RWPE2 (cell line): ENCODE measurements at places on chromosomes 5 and 9.

DNA sequence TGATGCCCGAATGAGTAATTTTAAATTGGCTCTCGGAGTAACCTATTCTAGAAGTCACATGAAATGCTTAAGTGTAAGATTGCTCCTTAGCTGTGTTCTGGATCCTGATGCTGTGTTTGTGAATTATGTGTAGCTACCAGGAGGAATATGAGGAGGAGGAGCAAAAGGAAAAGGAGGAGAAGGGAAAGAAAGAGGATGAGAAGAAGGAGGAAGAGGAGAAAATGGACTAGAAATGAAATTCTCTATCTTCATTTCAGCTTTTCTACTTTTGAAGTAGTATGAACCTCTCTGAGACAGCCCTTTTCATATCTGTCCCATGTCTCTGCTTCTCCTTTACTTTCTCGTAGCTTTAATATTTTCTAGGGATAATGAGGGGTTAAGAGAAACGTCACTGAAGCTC, 119.4 kb upstream of the ACTBL2 start:
- no peak for DNase-seq

DNA sequence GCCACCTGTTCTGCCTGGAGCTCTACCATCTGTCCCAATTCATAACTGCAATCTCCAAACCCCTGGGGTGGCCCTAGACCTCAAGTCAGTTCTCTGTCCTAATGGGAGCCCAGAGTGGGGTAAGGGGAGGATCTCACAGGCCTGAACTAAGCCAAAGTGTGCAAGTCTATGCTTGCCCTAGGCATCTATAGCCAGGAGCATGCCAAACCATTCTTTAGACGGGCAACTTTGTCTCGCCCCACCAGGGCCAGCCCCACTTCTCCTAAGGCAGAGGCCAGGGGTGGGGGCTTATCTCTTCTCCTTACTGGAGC, 3.3 kb downstream of the ACSL6 start:
- peak; percentile 34 for DNase-seq

GRCh38 chr9:134570151-134570621, 71.4 kb upstream of the COL5A1 start:
- peak; percentile 26 for DNase-seq

- no peak for DNase-seq
Measured at GRCh38 chr5:119427060-119427459, 25.2 kb upstream of the HSD17B4 start.

DNA sequence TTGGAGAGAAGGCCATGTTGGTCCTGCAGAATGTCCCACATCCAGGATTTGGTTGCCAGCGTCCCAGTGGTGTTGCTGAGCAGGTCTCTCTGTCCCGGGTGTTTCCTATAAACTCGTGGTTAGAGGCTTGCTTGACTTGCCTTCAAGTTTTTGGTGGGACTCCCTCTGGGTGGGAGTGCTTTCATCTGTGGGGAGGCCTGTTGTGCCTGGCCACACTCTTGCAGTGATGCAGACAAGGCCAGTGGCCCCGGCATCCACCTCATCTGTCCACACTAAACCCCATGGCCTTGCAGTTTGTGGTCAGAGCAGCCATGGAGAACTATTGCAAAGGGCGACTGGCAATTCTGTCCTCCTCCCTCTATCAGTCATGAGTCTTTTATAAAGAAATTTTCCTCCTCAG, 71.8 kb downstream of the PHF2 start:
- no peak for DNase-seq

- no peak for DNase-seq
Measured at GRCh38 chr5:68000805-68001204, 214.8 kb upstream of the PIK3R1 start.

DNA sequence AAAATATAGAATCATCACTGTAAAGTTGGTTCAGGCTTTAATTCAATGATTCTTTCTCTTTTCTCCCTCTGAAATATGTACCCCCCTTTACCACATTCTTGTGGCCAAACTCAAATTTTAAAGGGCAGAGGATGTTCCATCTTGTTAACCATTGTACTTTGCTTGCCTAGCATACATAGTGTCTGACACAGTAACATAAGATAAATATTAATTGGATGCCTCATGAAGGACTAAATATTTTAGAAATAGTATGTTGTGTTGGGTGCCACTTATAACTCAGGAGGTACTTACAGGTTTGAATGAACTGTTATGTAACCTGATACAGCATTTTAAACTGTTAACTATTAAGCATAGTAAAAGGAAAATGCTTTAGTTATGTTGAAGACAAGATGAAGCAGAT, 71.5 kb downstream of the NIPBL start:
- DNase-seq: no peak

- no peak for DNase-seq
Measured at GRCh38 chr9:109499631-109500410, 1.7 kb upstream of the PTPN3 start.

- no peak for DNase-seq
Measured at GRCh38 chr5:148739023-148739422, 84.7 kb upstream of the HTR4 start.

GRCh38 chr9:88605512-88606362, 70.8 kb downstream of the NXNL2 start:
- DNase-seq: no peak

- peak; percentile 41 for DNase-seq
Measured at GRCh38 chr5:172550996-172551395, 90.1 kb upstream of the NEURL1B start.

GRCh38 chr5:111070272-111071134, 1.0 kb upstream of the TSLP start:
- DNase-seq: no peak

DNA sequence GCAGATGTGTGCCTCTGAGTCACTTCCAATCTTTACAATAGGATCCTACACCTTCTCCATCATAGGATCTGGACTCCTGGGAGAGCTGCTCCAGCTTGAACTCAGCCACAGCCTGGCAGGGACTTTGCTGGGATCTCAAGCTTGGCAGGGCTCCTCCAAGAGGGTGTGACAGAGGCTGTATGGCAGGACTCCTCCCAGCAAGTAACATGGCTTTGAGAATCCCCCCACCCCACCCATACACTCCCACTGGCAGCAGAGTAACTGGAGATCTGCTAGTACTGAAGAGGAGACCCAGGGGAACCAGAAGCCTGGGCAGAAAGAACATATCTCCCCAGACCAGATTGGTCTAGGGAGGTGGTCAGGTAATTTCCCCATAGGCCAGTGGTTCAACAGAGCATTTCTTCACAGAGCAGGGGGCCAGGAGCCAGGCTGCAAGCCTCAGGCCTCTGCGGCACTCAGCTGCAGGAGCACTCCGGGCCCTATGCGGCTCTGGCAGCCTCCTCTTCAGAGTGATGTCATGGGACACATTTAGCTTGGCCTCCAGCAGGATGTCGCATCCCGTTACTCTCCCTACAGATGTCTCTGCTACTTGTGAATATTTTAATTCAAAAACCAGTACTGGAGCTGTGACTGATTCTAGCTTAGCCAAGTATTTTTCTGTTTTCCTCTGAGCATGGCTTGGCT, 1.7 kb upstream of the ACSL6 start:
- peak; percentile 47 for DNase-seq
